Endothelial cell (in vitro differentiated cells): ENCODE measurements at places on chromosomes 1 and 21.

DNA sequence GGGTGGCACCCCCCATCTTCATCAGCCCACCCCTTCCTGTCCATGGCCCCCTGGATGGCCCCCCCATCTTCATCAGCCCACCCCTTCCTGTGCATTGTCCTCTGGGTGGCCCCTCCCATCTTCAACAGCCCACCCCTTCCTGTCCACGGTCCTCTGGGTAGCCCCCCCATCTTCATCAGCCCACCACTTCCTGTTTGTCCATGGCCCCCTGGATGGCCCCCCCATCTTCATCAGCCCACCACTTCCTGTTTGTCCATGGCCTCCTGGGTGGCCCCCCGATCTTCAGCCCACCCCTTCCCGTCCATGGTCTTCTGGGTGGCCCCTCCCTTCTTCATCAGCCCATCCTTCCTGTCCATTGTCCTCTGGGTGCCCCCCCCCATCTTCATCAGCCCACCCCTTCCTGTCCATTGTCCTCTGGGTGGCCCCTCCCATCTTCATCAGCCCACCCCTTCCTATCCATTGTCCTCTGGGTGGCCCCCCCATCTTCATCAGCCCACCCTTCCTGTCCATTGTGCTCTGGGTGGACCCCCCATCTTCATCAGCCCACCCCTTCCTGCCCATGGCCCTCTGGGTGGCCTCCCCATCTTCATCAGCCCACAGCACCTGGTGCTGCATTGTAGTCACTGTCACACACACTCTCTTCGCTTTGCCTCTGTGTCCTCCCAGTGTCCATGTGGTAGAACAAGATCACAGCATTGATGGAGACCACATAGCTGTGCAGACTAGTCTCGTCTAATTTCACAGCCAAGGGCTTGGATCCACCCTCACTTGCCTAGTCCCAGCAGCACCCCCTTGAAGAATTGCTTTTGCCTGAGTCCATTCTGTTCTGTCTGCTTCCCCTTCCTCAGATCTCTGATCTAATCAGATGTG, 95.9 kb downstream of the PCBP3 start:
- DNase-seq = no peak

GRCh38 chr1:5253036-5253435, 598.6 kb downstream of the AJAP1 start:
- no peak for DNase-seq

DNA sequence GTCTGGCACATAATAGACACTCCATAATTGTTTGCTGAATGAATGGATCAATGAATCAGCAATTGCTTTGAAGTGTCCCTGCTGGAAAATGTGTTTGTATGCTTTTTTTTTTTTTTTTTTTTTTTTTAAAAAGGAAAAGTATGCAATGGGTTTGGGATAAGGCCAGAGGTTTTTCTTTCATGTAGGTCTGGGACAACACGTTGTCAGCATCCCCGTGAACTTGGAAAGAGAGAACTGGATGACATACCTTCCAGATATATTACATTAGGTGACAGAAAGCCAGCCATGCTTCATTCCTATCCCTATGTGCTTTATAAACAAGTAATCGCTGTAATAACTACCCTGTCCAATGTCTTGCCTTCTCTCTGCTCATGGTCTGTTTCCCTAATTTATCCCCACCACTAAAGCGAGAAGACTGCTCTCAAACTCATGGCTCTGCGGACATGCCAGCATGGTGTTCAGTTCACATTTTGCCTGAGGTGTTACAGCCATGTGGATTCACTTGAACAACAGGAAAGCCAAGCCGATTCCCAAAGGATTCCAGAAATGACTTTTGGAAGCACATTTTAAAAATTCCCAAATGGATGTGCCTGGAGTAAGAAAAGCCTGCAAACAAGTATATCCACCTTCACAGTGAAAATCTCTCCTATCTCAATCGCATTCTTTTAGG, 34.8 kb upstream of the GREM2 start:
- no peak for DNase-seq

- no peak for DNase-seq
Measured at GRCh38 chr1:173715538-173715844, 710 bp downstream of the KLHL20 start.

DNA sequence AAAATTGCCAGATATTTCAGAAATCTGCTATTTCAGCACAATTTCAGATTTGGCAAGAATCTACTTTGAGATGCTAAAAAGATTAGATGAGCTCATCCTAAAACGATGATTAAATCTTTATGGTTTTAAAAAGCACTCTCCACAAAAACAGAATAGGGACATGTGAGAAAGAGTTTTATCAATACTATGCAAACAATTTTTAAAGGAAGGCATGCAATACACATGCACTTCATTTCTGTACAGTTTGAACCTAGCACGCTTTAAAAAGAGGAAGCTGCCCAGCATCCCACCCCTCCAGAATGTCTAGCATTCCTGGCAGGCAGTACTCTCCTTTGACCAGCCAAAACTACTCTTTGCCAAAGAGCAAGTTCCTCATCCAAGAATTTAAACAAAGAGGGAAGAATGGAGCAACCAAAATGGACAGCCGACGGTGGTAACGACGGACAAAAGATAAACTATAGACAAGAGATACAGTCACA, 1.3 kb downstream of the ARHGAP29 start:
- DNase-seq = no peak
